ENCODE measurements at places on chromosomes 2 and 18. TPM values are rescaled to one million over a fixed set of nuclear protein-coding genes. Genes with fewer than 3 reads are reported as not detected.

DNA sequence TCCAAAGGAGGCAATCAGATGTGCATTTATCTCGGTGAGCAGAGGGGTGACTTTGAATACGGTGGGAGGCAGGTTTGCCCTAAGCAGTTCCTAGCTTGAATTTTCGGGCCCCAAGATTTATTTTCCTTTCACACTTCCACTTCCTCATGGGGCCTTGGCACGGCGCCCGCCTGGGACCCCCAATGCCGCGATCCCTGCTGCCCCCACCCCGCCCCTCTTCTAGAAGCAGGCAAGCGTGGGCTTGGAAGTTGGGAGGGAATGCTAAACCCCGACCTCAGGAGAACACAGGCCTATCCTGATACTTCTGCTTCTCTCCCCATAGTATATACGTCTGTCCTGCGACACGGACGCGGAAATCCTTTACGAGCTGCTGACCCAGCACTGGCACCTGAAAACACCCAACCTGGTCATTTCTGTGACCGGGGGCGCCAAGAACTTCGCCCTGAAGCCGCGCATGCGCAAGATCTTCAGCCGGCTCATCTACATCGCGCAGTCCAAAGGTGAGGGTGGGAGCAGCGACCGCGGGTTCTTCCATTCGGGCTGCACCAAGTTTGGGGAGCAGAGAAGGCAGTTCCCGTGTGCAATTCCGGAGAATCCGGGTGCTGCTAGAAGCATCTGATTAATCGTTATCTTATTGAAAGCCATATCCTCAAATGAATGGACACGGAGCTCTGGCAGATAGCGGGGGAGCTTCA, 21.6 kb downstream of the TRPM8 start:
- no peak overlapping the region for H3K27ac ChIP-seq
- peaks cover 5% of the 10 kb centered on the region for H3K4me1 ChIP-seq
- H3K27me3 ChIP-seq = peaks cover 64% of the 10 kb centered on the region
- no peaks in the 10 kb centered on the region for H3K36me3 ChIP-seq

DNA sequence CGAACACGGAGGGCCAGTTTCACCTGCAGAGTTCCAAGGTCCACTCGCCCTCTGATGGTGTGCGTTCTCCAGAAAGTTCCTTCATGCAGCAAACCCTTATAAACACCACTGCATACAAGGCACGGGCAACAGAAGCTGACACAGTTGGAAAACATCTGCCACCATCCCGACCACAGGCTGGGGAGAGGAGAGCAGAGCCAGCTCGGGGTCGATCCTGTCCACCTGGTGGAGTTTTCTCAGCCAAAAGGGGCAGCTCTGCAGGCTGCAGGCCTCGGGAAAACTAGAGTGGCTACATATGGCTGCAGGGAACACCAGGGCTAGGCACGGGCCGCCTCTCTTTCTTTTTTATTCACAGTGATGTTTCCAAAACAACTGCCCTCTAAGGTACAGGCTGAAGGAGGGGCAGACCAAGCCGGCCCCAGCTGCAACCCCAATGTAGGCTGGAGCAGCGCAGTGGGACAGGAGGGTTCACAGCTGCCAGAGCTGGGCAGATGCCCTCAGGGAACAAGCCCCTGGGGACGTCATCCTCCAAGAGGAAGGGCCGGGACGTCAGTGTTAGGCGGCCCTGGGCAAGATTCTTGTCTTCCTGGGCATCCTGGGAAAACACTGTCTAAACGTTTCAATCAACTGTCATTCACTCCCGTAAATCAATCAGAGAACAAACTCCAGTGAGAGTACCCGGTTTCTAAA, 274.7 kb downstream of the TWIST2 start:
- H3K27me3 ChIP-seq = peaks cover 3% of the 10 kb centered on the region
- H3K4me3 ChIP-seq = no peak overlapping the region
- peaks cover 20% of the 10 kb centered on the region for H3K36me3 ChIP-seq
- peaks cover 24% of the 10 kb centered on the region for H3K4me1 ChIP-seq
- no peak for DNase-seq
- no peak overlapping the region for H3K27ac ChIP-seq

Gene TTC39C
- total RNA-seq = 59.0 TPM

Gene TGFA
- not detected for total RNA-seq

DNA sequence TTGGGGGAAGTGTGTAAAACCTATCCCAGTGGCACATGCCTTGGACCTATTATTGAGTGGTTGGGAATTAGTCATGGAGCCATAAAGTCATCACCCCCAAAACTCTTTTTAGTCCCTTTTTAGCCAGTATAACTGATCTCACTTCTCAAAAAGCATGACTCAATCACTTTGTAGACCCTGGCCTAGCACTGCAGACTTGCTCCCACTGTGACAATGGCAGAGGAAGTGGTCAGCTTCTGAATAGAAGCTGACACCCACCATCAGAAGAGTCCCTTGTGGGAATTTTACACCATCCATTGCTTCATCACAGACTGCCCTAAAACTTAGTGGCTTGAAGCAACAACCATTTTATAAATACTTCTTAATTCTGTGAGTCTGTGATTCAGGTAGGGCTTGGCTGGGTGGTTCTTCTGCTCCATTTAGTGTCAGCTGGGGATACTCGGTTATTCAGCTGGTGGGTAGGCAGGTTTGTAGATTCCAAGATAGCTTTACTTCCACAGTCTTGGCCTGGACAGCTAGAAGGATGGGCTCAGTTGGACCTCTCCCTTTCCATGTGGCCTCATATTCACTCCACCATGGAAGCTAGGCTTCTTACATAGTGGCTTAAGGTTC, 10.8 kb upstream of the ITGA6 start:
- H3K4me3 ChIP-seq = no peak overlapping the region
- no peaks in the 10 kb centered on the region for H3K36me3 ChIP-seq

GRCh38 chr2:170113168-170113894, 64.6 kb upstream of the MYO3B start:
- H3K4me3 ChIP-seq = no peak overlapping the region
- H3K27ac ChIP-seq = no peak overlapping the region

DNA sequence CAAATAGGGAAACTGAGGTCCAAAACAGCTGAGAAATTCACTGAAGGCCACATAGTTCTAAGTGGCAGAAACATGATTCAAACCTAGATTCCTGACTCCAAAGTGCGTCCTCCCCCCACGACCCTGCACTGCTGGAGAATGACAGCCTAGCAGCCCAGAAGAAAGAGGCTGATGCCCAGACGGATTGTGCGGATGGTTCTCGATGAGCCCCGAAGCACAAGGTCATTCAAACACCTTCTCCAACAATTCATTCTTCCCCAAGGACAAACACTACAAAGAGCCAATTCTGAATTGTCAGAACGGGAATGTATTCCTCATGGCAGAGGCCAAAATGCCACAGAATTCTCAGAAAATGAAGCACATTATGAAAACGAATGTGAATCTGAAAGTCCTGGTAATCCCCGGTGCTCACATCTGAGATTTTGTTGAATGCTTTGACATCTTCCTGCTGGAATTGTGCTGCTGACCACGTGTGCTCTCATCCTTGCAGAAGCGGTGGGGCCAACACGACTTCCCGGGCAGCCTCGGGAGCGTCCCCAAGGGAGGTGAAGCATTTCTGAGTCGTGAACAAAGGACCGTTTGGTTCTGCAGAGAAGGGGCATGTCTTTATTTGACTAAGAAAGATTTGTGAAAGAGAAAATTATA, 337.0 kb downstream of the EIPR1 start:
- H3K4me1 ChIP-seq = no peaks in the 10 kb centered on the region
- H3K27me3 ChIP-seq = no peaks in the 10 kb centered on the region
- H3K4me3 ChIP-seq = no peak overlapping the region
- DNase-seq = no peak
